CD4-positive, alpha-beta memory T cell (primary cell): ENCODE measurements at places on chromosomes 13 and 19. TPM values are rescaled to one million over a fixed set of nuclear protein-coding genes. Genes with fewer than 3 reads are reported as not detected.

POLR1D gene
- 152 TPM for total RNA-seq

GNG8 gene
- not detected for total RNA-seq

FOXA3 gene
- total RNA-seq = not detected

C2CD4C gene
- total RNA-seq = not detected

CYP4F11 gene
- not detected for total RNA-seq

ZNF345 gene
- total RNA-seq = 18.0 TPM

SLAIN1 gene
- 58.9 TPM for total RNA-seq

ZNF546 gene
- total RNA-seq = 17.5 TPM

CCDC122 gene
- total RNA-seq = 4.0 TPM

SSC5D gene
- 0.20 TPM for total RNA-seq

C19orf67 gene
- total RNA-seq = not detected

HCN2 gene
- total RNA-seq = 2.5 TPM

HCST gene
- total RNA-seq = 66.2 TPM
